ENCODE measurements at places on chromosomes 4 and X. TPM values are rescaled to one million over a fixed set of nuclear protein-coding genes. Genes with fewer than 3 reads are reported as not detected.

The IGFBP7 gene
- 256 TPM for total RNA-seq

The HMX1 gene
- not detected for total RNA-seq

The SLC25A43 gene
- 34.4 TPM for total RNA-seq

The FBXL5 gene
- 105 TPM for total RNA-seq

The CCKAR gene
- total RNA-seq: 0.91 TPM

The ADH4 gene
- total RNA-seq: 0.13 TPM

The DOK7 gene
- 0.13 TPM for total RNA-seq

The AFP gene
- 0.22 TPM for total RNA-seq

The GDPD2 gene
- total RNA-seq: not detected

The SHROOM4 gene
- total RNA-seq: 3.3 TPM

The P2RY4 gene
- total RNA-seq: 0.43 TPM

The DDX53 gene
- total RNA-seq: not detected
